Hematopoietic multipotent progenitor cell treated with erythropoietin and hydrocortisone succinate and interleukin-3 and kit ligand, for 6 days (in vitro differentiated cells): ENCODE measurements at places on chromosomes 1 and 21.

DNA sequence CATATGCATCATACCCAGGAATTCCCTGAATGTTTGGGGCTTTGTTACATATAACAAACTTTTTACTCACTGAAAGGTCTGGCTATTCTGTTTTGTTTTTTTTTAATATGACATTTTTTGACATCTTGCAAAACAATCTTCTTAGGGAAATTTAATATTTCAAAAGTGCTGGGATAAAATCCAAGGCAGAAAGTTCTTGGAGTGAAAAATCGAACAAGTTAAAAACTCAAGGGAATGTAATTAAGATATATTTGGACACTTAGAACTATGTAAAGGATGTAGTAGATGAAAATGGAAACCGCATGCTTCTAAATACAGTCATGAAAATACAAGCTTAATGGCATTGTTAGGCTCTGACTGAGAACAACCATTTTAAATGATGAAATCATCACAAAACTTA lies 8.6 kb downstream of the CHODL start:
- no peak for DNase-seq

GRCh38 chr1:154347961-154348360 lies 22.6 kb downstream of the ATP8B2 start:
- no peak for DNase-seq

GRCh38 chr1:33094971-33095604 lies 14.1 kb downstream of the AZIN2 start:
- peak; percentile 32 for DNase-seq

- no peak for DNase-seq
Measured at GRCh38 chr1:232319072-232319471, 310.9 kb downstream of the SIPA1L2 start.

- no peak for DNase-seq
Measured at GRCh38 chr1:244256086-244256676, 195.5 kb downstream of the ADSS2 start.

- DNase-seq, result peak; percentile 29
Measured at GRCh38 chr21:37207441-37208009, 59.6 kb downstream of the VPS26C start.

DNA sequence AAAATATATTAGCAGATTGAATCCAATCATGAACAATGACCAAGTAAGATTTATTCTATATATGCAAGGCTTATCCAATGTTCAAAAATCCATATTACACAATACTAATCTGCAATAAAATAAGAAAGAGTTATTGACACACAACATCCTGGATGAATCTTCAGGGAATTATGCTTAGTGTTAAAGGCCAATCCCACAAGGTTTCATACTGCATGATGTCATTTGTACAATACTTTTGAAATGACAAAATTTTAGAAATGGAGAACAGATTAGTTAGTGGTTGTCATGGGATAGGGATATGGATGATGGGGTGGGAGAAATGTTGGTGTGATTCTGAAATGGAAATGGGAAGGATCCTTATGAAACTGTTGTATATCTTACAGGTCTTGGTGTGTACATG lies 425.7 kb downstream of the SIPA1L2 start:
- DNase-seq, result no peak

DNA sequence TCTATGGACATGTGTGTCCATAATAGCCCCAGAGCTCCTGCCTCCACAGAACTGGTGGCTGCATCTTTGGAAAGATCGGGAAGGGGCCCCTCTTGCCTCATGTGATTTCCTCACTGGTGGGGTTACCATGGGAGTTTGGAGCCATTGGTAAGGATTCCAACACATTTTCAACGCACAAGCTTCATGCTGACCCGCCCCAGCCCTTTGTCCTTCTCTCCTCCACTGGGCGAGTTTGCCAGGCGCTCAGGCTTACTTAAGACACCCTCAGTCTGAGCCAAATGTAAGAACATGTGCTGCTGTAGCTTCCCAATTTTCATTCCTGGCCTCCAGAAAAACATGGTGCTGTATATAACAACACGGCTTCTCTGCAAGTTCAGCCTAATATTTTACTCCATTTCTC lies 72.4 kb downstream of the ATP5PO start:
- DNase-seq, result no peak

DNA sequence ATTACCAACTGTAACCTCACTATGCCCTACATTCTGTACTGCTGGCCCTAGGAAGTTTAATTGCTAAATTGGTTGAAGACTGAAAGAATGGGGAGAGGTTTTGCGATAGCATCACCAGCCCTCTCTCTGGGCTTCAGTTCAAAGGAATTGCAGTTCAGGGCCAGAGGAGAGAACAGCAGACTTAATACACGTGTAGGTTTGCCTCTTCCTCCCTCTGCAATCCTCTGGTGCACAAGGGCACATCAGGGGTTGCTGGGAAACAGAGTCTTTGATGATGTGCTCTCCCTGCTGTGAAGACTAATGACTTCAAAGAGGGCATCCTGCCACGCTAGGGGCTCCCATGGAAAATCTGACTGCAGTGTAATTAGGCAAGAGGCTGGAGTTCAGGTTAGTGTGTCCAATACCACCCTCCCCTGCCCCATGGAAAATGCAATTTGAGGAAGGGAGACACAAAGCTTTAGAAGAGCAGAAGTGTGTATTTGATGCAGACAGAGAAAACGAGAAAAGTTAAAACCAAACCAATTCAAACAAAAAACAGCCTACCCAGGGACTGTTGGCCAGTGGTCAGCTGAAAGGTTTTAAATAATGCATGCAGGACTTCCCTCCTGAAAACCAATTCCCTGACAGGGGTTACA lies 167.9 kb downstream of the ASTN1 start:
- no peak for DNase-seq

- no peak for DNase-seq
Measured at GRCh38 chr1:221717485-221717853, 24.4 kb downstream of the DUSP10 start.

GRCh38 chr1:223216074-223216473 lies 73.0 kb upstream of the TLR5 start:
- DNase-seq, result no peak

DNA sequence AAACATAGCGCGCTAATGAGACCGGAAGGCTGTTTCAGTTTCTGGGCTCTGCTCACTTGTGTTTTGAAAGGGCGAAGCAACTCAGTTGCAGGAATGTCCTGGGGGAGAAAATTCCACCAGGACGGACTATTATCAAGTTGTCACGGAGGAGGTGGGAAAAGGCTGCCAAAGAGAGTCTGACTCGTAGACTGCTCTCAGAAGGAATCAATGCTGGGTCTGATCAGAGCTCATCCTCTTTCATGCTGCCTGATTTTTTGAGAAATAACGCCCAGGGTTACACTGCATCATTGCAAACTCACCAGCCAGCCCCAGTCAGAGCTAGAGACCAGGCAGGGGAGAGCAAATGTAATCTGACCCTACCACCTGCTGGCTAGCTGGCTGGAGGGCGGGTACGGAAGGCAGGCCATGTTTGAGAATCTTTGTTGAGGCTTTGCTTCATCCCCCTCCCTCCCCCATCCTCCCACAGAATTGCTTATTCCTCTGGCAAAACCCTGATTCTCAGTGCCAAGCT lies 36.4 kb upstream of the BCL9 start:
- DNase-seq, result no peak

DNA sequence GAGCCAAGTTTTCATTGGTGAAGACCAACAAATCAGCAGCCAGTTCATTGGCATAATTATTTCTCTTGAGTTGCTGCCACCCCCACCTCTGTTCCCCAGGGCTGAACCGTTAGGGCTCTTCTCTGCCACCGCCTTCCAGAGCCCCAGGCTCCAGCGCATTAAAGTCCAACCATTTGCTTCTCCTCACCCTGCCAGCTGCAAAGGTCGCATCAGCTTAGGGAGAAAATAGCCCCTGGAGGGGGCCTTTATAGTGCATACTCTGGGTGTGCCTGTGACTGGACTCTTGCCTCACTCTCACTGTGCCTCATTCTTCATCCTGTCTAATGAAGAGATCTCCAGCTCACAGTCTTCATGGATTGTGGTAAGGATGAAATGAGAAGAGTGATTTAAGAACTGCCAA lies 50.4 kb downstream of the KDM1A start:
- DNase-seq, result no peak

DNA sequence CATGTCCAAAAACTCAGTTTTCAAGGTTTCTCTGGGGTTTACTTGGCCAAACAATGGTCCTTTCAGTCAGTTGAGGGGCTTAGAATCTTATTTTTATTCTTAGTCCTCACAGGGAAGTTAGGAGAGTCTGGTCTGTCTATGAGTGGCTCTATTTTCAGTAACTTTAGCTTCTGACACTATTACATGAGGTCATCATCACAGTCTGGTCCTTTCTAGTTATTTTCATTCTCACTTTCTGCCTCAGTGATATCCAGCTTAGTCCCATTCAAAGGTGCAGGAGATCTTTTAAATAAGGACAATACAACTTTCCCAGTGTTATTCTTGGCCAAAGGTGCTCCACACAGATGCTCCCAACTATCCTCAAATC lies 30.0 kb upstream of the FGGY start:
- DNase-seq, result no peak

- no peak for DNase-seq
Measured at GRCh38 chr1:241611736-241612135, 28.4 kb downstream of the CHML start.

- DNase-seq, result no peak
Measured at GRCh38 chr1:3924825-3925220, 24.8 kb upstream of the C1orf174 start.

DNA sequence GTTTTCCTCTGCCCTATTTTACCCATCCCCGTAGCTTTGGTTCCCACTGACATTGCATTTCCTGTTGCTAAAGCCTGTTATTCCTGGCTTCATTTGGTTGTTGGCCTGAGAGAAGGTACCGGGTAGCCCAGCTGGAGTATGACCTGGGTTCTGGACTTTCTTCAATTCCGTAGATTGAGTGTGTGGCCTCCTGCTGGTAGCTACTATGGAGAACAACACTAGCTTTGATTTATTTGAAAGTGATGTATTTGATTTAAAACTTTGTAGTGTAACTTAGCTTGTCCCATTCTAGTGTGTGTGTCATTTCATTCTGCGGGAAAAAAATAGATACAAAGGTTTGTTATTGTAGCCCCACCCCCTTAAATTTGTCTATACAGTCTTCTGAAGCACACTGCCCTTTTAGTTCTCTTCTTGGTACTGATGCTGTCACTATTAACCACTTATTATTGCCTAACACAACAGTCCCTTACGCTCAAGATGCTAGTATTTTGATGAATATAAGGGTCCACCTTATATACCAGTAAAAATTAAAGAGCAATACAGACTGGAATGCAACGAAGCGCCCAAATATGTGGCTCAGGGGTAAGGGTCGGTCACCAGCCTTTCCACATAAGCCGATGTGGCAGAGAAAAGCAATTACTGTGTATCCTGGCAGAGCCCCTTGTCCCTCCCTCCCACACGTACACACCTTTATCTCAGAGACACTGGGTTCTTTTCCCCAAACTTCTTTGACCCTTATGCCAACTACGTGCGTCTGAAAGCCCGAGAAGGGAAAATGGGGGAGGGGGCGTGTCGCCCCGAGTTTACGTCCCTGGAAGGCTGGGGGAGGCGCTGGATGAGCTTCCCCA lies 643 bp upstream of the MOV10 start:
- DNase-seq, result peak; percentile 59

DNA sequence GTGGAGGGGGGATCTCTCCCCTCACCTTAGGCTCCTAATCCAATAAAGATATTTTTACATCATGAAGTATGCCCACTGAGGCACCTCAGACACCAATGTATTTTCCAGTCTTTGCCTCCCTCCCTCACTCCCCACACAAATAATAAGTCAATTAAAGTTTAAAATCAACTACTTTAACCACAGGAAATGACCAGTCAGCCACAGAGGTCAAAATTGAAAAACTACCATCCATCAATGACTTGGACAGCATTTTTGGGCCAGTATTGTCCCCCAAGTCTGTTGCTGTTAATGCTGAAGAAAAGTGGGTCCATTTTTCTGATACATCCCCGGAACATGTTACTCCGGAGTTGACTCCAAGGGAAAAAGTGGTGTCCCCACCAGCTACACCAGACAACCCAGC lies 70.6 kb upstream of the DYNLT5 start:
- DNase-seq, result no peak

- DNase-seq, result peak; percentile 24
Measured at GRCh38 chr1:58785442-58786058, 1.7 kb upstream of the JUN start.
